ENCODE measurements at places on chromosomes 1 and 21. TPM values are rescaled to one million over a fixed set of nuclear protein-coding genes. Genes with fewer than 3 reads are reported as not detected.

Gene GRIK3
- 0.09 TPM for total RNA-seq

Gene PADI3
- not detected for total RNA-seq

DNA sequence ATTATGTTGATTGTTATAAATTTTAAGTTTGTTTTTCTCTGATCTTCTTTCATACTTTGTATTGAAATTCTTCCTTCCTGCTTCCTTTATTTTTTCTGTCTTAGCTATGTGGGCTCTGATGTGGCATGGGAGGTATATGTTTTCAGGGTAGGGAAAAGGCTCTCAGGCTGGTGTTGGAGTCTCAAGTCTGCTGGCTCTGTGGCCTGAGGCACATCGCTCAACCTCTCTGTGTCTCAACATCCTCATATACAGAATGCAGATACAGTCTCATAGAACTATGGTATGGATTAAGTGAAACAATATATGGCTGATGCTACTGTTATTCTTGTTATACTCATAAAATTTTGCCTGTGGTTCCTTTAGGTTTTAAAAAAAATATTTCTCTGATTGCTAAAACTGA is 105.9 kb downstream of the KCNN3 start:
- H3K4me3 ChIP-seq = no peak overlapping the region
- H3K27ac ChIP-seq = no peak overlapping the region
- DNase-seq = no peak
- H3K27me3 ChIP-seq = no peaks in the 10 kb centered on the region

- no peak for DNase-seq
- no peaks in the 10 kb centered on the region for H3K4me1 ChIP-seq
- H3K27me3 ChIP-seq = no peaks in the 10 kb centered on the region
- H3K27ac ChIP-seq = no peak overlapping the region
Measured at GRCh38 chr21:15894596-15894995, 164.8 kb downstream of the USP25 start.

- no peaks in the 10 kb centered on the region for H3K36me3 ChIP-seq
- H3K4me3 ChIP-seq = no peak overlapping the region
- H3K4me1 ChIP-seq = peaks cover 23% of the 10 kb centered on the region
- H3K27ac ChIP-seq = no peak overlapping the region
Measured at GRCh38 chr1:89943846-89944781, 50.8 kb upstream of the ZNF326 start.

GRCh38 chr1:17890815-17891191 is 135.7 kb downstream of the ACTL8 start:
- peak; percentile 27 for DNase-seq
- H3K27me3 ChIP-seq = no peaks in the 10 kb centered on the region
- no peak overlapping the region for H3K4me3 ChIP-seq
- no peaks in the 10 kb centered on the region for H3K4me1 ChIP-seq
- H3K36me3 ChIP-seq = no peaks in the 10 kb centered on the region
- H3K27ac ChIP-seq = no peak overlapping the region
